ENCODE measurements at places on chromosomes 1 and 21.

DNA sequence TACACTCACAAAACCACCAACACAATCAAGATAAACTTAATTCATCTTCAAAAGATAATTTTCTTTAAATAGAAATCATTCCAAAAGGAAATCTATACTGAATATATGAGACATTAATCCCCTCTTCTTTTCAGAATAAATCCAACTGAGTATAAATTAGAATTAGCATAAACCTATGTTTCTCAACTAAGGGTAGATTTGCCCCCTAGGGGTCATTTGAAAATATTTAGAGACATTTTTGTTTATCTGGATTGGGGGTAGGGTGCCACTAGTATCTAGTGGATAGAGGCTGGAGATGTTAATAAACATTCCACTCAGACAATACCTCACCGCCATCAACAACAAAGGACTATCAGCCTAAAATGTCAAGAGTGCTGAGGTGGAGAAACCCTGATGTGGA lies 6.5 kb upstream of the TNFSF4 start:
- DNase-seq, result no peak

DNA sequence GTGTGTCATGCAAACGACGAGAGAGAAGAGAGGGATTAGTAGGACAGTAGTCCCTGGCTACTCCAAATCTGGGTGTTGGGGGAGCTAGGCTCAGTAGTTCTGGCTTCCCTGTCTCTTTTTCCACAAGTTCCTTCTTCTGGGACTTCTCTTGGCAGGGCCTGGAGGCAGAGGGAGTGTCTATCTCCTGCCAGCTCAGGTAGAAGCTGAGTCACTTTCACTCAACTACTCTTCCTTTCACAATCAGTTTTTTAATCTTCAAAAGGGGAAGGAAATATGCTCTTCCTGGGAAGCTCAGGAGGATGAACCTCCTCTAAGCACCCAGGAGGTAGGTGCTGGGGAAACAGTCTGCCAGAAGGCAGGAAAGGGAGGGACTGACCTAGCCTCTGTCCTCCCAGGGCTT lies 35.2 kb upstream of the MAGOH start:
- no peak for DNase-seq

GRCh38 chr1:2596530-2597333 lies 10.2 kb downstream of the PRXL2B start:
- DNase-seq, result no peak

GRCh38 chr1:198978523-198978922 lies 339.7 kb downstream of the PTPRC start:
- DNase-seq, result no peak

DNA sequence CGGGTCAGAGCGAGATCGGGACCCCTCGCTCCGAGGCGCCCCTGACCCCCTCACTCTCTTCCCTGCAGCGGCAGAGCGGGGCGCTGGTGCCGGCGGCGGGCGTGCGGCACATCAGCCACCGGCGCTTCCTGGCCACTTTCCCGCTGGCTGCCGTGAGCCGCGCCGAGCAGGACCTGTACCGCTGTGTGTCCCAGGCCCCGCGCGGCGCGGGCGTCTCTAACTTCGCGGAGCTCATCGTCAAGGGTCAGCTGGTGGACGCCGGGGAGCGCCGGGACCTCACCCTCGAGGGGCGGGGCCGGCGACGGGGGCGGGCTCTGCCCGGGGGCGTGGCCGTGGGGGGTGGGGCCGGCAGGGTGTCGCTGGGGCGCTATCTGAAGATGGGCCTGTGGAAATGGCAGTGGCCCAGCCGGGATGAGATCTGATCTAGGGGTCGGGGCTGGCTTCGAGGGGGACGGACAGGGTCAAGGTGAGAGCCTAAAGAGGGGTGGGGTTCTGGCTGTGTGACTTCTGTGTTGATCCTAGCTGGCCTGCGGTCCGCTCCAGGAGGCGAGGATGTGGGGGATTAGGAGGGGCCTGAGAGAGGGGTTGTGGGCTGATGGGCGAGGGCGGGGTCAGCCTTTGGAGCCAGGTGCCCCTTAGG lies 23.6 kb downstream of the PTPRU start:
- no peak for DNase-seq

DNA sequence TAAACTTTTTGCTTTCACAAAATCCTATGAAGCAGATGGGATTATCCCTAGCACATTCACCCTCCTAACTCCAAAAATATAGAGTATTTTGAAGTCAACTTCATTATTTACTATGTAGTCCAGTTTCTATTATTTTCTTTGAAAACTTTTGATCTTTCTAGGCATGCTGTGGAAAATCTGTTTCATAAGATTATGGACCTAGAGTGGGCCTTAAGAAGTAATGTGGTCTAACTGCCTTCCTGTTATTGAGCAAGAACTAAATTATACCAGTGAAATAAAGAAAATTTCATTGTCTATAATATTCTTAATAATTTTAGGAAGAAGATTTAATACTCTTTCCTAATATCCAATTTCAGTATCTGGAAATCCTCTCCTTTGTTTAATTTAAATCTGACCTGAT lies 58.1 kb downstream of the PRKACB start:
- no peak for DNase-seq

GRCh38 chr1:206419250-206419649 lies 51.0 kb upstream of the IKBKE start:
- no peak for DNase-seq

DNA sequence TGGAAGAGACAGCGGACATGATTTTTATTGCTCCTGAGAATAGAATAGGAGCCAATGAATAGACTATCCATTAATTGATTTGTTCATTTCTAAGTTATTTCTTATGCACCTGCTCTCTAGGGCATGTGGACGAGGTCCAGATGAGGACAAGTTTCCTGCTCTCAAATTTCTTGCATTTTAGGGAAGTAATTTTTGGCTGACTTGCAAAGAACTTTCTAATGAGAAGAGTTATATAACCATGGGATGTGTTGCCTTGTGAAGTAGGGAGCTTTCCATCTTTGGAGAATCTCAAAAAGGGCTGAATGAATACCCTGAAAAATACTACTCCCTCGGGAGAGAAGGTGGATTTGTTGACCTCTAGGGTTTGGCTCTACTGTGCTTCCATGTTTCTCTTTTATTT lies 243.0 kb downstream of the KIF26B start:
- no peak for DNase-seq

DNA sequence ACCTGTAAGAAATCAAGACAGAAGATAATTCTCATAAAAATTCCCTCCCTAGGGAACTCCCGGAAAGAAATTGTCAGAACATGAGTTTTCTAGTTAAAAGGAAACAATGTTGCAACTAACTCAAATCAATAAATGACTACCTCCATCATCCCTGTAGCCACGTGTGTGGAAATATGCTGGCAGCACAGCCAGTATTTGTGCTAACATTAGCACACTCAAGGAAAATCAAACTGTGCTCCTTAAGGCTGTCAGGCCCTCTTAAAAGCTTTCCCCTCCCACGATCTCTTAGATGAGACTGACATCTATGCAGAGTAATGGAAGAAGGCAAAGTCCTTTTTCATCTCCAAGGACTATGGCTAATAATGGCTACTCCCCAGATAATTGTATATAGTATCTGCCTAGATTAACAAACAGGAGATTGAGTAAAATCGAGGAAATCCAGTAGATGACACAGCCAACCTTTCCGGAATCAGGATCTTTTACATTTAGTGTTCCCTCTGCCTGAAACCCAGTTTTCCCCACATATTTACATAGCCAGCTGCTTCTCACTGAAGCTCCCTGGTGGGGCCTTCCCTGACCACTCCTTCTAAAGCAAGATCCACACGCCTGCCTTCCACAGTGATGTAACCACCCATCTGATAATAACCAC lies 50.9 kb upstream of the NR5A2 start:
- no peak for DNase-seq

DNA sequence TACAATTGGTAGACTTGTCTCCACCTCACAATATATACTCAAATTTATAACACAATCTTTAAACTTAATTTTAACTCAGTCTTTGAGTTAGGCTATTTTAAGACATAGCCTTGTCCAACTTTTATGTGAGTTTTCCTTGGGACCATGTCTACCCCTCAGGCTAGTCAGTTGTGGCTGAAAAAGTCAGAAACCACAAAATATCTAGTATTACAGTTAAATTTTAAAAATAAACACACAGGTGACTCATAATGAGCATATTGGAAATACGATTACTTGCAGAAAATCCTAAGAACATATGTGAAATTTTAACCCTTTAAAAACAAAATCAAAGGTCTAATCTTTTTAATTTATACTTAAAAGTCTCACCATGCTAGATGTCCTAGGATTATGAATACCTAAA lies 4.8 kb upstream of the ASB17 start:
- peak; percentile 25 for DNase-seq

- no peak for DNase-seq
Observed at GRCh38 chr1:74857676-74858075, 124.7 kb downstream of the TYW3 start.

DNA sequence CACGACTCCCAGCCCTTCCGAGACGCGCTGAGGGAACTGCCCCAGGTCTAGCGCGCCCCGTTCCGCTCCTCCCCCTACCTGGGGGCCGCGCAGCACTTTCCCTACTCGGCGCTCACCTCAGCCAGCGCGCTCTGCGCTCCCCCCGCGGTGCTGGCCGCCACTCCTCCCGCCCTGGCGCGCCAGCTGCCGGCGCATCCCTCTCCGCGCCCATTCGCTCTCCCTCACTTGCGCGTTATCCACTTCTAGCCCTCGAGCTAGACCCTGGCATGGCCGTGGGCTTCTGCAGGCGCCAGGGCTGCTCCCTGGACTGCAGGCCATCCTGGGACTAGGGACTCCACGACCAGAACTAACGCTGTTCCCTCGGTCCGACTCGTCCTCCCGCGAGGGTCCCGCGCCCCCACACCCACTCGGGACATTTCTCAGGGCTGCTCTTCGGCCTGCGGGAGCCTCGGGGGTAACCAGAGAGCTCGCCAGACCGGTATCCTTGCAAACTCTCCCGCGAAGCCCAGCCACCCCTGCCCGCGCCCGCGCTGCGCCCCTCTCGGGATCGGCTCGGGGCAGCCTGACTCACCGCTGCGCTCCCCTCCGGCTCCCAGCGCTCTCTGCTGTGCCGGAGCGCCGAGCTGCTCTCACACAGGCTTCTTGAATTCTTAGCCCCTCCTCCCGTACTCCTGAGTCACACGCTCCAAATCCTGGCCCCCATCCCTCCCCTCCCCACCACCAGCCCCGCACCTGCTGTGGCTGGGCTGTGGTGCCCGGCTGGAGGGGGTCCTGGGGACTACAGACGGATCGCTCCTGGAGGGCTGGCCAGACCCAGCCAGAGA lies at the start of gene NGF:
Gene NGF, minus strand, starts transcription at position 617 of the 824 bp plus-strand sequence. CDS start 51,454 bp downstream, outside the sequence.
- peak; percentile 64 for DNase-seq
